ENCODE measurements at places on chromosomes 1 and 21. TPM values are rescaled to one million over a fixed set of nuclear protein-coding genes. Genes with fewer than 3 reads are reported as not detected.
A peak's percentile ranks its signal among the peaks of the same experiment; 100 is the strongest.

Gene SPRR2F
- not detected for total RNA-seq

DNA sequence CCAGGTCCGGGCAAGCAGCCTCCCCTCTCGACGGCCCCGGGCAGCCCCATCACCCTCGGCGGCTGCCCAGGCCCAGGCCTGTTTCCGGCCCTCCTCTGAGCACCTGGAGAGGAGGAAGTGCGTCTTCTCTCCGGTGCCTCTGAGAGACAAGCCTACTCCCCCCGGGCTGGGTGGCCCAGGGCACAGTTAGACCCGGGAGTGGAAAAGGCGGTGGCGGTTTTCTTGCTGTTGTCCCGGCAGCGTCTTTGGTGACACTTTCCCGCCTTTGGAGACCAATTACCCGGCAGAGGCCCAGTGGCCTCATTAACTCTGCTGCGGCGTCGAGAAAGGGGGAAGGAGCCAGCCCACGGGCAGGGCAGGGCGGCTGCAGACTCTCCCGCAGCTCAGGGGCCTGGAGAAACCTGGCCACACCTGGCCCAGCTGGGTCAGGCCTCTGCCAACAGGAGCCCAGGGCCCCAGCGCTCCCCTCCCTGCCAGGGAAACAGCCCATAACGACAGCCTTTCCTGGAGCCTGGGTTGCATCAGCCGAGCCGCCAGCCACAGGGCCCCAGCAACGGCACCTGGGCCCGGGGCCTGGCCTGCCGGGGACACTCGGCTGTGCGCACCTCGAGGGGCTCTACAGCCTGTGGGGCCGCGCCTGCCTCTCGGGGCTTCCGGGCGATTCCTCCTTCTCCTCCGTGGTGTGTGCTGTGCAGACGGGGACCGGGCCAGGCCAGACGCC, 28.4 kb upstream of the C1orf159 start:
- peaks cover 10% of the 10 kb centered on the region for H3K4me1 ChIP-seq
- DNase-seq, result no peak
- H3K36me3 ChIP-seq, result no peaks in the 10 kb centered on the region
- no peak overlapping the region for H3K27ac ChIP-seq
- H3K27me3 ChIP-seq, result no peaks in the 10 kb centered on the region

Gene TTC22
- total RNA-seq, result not detected

DNA sequence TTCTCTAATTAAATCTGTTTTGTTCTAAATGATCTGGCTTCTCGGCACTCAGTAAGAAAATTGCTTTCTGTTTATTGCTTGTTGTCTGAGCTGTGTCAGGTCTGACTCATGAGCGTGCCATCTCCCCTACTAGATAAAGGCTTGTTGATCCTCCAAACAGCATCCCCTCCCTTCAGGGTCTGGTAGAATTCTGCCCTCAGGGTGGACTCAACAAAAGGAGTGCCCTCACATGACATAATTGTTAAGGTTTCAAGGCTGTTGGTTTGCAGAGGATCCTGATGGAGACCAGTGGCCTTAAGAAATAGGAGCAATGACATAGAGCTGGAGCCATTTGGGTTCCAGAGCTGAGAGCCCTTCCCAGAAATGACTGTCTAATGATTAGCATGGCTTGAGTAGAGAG, 36.0 kb upstream of the ATP2B4 start:
- DNase-seq, result no peak
- H3K4me1 ChIP-seq, result peaks cover 13% of the 10 kb centered on the region
- no peak overlapping the region for H3K27ac ChIP-seq
- H3K36me3 ChIP-seq, result no peaks in the 10 kb centered on the region

- peaks cover 62% of the 10 kb centered on the region for H3K4me1 ChIP-seq
- no peaks in the 10 kb centered on the region for H3K27me3 ChIP-seq
- no peak for DNase-seq
- no peak overlapping the region for H3K4me3 ChIP-seq
These were observed 157.0 kb downstream of the RERE start for GRCh38 chr1:8660411-8660828.

DNA sequence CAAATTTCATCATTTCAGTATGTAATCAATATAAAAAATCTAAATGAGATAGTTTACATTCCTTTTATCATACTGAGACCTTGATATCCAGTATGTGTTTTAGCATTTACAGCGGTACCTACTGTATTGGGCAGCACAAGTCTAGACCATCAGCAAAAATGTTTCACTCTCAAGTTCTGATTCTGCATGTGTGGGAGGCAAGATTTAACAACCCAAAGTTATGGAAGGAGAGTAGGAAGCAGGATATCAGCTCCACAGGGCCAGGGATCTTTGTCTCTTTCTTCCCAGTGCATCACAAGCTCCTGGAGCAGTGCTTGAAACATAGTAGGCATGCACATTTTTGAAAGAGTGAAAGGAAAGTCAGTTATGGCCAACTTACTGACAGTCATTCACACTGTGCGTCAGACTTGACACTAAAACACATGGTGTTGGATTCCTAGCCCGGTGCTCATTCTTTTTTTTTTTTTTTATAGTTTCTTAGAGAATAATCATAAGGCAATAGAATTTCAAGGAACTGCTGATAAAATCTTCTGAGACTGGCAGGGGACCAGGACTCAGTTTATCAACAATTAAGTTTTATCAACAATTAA, 6.1 kb downstream of the TENT5C start:
- H3K27me3 ChIP-seq, result peaks cover 12% of the 10 kb centered on the region
- no peaks in the 10 kb centered on the region for H3K36me3 ChIP-seq
- DNase-seq, result no peak
- H3K4me3 ChIP-seq, result no peak overlapping the region
- H3K4me1 ChIP-seq, result 0 out of 2 replicates have a peak, but pooled peaks cover 3% of the 10 kb centered on the region
- H3K27ac ChIP-seq, result no peak overlapping the region

Gene CELA3B
- total RNA-seq, result not detected

Gene LRRC52
- not detected for total RNA-seq

Gene ZFP69B
- total RNA-seq, result 7.7 TPM

DNA sequence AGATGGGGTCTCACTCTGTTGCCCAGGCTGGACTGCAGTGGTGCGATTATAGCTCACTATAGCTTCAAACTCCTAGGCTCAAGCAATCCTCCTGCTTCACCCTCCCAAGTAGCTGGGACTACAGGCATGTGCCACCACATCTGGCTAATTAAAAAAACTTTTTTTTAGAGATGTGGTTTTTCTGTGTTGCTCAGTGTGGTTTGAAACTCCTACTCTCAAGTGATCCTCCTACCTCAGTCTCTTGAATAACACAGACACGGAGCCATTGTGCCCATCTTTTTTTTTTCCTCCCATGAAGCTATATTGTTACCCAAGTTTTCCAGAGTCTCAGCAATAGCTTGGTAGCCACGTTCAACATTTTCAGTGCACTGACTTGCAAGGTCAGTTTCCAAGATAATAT, 2.7 kb downstream of the GIPC2 start:
- no peaks in the 10 kb centered on the region for H3K27me3 ChIP-seq
- no peak overlapping the region for H3K4me3 ChIP-seq
- H3K27ac ChIP-seq, result no peak overlapping the region
- no peak for DNase-seq

DNA sequence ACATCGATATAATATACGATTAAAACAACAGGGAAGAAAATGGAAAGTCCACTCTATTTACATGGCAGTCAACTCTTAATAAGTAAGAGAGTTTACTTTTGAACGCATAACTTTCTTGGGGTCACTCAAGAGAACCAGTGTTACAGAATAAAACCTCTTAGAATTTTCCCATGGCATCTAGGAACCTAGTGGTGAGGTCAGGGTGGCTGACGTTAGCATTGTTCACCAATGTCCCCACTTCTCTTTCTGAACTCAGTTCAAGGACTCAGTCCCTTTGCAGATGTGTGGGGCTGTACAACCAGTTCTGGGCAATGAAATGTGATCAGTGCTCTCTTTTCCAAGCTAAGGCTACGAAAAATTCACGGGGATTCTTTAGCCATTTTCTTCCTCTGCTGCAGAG, 2.6 kb upstream of the RNF2 start:
- H3K27me3 ChIP-seq, result no peaks in the 10 kb centered on the region
- H3K36me3 ChIP-seq, result no peaks in the 10 kb centered on the region
- no peak overlapping the region for H3K27ac ChIP-seq

GRCh38 chr1:36384542-36385409, 948 bp downstream of the STK40 start:
- peak overlapping the region; percentile 97 for H3K27ac ChIP-seq
- peak overlapping the region; percentile 97 for H3K4me3 ChIP-seq
- DNase-seq, result peak; percentile 89
- peaks cover 68% of the 10 kb centered on the region for H3K4me1 ChIP-seq

Data from HepG2 (cell line).